Stimulated activated CD4-positive, alpha-beta T cell treated with anti-CD3 and anti-CD28 coated beads, Interleukin-1b, Interleukin-23, amount 100 ng/mL, for 4 hours (primary cell): ENCODE measurements at places on chromosomes 4 and X.

DNA sequence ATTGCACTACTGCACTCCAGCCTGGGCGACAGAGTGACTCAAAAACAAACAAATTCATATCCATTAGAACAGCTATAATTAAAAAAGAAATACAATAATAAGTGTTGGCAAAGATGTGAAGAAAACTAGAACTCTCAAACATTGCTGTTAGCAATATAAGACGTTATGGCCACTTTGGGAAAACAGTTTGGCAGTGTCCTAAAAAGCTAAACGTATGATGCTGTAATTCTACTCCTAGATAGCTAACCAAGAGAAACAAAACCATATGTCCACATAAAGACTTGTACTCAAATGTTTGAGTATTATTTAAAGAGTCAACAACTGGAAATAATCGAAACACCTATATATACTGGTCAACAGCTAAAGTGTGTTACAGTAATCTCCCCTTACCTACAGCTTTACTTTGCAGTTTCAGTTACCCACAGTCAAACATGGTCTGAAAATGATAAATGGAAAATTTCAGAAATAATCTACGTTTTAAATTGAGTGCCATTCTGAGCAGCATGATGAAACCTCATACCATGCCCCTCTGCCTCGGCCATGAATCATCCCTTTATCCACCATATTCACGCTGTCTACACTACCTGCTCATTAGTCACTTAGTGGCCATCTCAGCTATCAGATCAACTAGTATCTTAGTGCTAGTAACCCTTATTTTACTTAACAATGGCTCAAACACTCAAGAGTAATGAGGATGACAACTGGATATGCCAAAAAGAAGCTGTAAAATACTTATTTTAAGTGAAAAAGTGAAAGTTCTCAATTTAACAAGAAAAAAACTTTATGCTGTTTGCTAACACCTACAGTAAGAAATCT is 4.9 kb downstream of the ELF2 start:
- DNase-seq: no peak

- DNase-seq: no peak
Observed at GRCh38 chrX:55039471-55039870, 8.7 kb upstream of the ALAS2 start.

GRCh38 chrX:23435575-23435974 is 100.9 kb downstream of the PTCHD1 start:
- no peak for DNase-seq

GRCh38 chrX:134459683-134460004 is 321 bp upstream of the HPRT1 start:
- DNase-seq: no peak

- DNase-seq: no peak
Observed at GRCh38 chr4:26909369-26909768, 48.7 kb downstream of the STIM2 start.

DNA sequence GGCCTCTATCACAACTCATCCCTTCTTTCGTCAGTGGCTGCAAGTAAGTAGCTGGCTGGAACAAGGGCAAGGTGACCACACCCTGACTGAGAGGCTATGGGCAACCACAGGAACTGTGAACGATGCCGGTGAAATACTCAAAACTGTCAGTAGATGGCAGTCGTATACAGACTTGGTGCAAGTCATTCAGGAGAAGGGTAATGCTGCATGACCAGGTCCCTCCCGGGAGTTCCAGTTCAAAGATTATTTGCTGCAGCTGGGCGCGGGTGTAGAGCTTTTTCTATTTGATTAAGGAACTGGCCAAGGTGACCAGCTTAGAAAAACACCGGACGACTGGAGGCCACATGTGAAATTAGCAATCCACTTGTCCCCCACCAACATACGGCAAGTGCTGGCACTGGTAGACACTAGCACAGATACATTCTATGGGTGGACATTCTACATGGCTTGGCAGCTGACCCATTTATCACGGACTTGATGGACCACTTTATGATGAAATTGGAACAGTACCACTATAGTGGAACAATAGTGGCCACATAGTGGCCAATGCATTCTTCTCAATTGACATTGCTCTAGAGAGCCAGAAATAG is 726.6 kb downstream of the TRAM1L1 start:
- DNase-seq: no peak

- no peak for DNase-seq
Observed at GRCh38 chr4:151766691-151767090, 5.9 kb upstream of the GATB start.

GRCh38 chr4:87565746-87566145 is 36.6 kb upstream of the SPARCL1 start:
- no peak for DNase-seq

GRCh38 chrX:21996872-21997455 is 35.2 kb upstream of the PHEX start:
- no peak for DNase-seq

DNA sequence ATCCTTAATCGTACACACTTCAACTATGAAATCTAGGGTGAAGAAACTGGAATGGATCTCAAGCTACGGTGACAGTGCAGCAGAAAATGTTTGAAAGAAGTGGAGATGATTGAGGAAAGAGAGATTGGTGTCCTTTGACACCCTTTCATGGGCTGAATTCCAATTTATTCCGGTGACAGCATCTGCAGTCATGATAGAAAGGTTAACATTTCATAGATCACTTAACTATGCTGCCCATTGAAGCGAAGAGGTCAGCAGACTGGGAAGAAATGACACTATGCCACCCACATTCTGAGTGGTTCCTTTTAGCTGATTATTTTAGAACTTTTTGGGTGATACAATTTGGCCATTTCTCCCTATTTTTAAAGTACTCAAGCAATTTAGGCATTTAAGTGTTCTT is 82.3 kb downstream of the DNAAF6 start:
- DNase-seq: no peak

DNA sequence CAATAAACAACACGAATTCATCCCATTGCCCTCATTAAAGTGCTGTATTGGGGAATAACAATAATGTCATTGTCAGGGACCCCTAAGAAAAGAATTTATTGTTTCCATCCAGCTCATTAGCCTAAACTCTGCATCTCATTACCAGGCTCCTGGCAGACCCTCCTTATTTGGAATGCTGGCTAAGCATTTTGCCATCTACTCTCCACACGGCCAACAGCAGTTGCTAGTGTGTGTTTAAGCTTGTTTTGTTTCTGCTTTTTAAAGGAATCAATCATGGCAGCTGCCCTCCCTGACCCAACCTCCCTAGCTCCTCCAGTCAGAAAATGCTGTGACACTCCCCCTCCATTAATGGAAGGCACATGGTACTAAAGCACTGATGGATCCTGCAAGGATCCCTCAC is 43.5 kb downstream of the GATB start:
- DNase-seq: no peak

DNA sequence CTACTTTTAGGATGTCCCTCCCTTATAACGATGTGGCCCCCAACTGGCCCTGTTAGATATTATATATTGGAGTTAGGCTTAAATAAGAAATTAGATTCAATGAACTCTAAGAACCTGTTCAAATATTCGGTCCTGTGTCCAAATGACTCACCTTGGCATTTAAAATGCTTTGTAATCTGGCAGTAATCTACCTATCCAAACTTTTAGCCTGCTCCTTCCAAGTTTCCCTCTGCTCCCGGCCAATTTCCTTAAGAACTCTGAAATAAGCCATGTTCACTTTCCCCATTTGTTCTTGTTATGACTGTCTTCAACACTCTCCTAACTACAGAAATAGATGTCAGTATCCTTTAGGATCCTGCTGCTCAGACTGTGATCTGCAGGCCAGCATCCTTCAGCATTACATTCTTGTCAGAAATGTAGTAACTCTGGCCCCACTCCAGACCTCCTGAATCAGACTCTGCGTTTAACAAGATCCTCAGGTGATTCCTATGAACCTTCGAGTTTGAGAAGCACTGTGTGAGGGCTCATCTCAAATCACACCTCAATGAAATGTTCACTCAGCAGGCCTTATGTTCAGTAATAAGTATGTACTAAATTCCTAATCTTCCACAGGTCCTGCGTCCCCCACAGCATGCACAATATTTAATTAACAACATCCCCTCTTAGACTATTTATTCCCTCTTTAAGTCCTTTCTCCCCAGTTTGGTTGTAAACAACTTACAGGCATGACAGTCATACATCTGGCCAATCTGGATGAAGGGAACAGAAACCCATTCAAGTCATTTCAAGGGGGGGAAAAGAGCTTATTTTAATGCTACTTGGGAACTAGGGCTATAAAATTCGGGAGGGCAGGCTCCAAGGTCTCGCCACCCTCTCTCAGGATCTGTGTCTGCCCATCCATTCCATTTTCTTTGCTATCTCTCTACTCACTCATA is 3.0 kb downstream of the ATP8A1 start:
- DNase-seq: no peak

- no peak for DNase-seq
Observed at GRCh38 chr4:146371812-146372211, 149.9 kb downstream of the SLC10A7 start.

- DNase-seq: no peak
Observed at GRCh38 chrX:12245650-12246645, 107.7 kb downstream of the FRMPD4 start.

DNA sequence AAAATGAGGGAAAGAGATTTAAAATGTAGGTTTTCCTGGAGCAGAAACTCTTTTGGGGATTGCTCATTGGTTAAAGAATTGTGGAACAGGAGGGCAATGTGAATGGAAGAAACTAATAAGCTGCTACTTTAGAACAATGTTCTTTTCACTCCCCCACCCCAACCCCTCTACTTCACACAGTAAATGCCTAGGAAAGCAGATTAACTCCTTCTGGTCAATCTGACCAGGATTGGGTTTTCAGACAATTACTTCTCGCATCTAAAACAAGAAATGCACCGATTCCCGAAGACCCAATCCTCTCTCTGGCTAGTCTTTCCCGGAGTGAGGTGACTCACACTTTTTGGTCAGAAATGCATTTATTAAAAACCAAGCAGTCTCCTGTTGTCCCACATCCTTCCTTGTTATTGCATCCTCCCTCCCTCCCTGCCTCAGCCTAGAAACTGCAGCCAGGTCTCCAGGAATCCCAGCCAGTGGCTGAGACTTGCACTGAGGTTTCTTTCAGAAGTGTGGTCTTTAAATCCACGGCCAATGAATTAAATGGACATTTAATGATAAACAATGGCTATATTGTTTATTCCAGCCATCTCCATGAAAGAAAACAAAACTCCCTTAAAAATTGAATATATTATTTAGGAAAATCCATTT is 21.4 kb downstream of the MFAP3L start:
- no peak for DNase-seq

DNA sequence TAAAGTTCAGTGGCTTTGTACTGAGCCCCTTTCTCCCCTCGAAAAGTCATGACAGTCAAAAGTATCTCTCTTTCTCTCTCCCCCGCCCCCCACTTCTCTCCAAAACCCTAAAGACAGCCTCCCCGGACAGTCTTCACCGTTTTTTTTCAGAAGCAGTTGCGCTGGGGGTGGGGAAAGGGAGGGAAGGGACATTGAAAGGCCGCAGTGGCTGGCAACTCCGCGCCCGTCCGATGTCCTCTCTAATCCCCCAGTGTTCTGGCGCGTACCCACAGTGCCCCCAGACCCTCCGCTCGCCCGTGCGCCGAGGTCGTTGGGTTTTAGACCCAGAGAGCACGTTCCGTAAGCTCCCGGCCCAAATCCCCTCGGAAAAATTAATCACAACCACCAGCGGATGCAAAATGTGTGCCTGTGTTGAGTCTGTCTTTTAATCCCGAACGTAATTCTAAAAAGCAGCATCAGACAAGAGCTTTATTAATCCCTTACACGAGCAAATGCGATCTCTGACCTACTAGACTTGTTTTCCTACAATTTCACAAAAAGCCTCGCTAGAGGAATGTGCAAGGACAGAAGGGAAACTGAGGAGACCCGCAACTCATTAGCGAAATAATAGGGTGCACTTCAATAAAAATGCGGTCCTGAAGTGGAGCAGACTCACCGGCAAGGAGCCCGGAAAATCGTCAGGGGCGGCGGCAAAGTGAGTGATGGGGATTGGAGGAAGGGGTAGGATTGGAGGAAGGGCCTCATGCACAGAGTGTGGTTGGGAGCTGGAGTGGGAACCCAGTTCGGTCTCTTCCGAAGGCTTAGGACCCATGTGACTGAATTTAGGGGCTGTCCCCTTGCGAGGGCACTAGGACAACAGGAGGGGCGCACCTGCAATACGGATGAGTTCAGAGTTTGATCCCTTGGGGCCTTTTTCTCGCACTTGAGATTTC is 12.2 kb upstream of the PRDM8 start:
- DNase-seq: no peak

GRCh38 chr4:151460434-151460833 is 51.5 kb downstream of the FHIP1A start:
- DNase-seq: no peak

DNA sequence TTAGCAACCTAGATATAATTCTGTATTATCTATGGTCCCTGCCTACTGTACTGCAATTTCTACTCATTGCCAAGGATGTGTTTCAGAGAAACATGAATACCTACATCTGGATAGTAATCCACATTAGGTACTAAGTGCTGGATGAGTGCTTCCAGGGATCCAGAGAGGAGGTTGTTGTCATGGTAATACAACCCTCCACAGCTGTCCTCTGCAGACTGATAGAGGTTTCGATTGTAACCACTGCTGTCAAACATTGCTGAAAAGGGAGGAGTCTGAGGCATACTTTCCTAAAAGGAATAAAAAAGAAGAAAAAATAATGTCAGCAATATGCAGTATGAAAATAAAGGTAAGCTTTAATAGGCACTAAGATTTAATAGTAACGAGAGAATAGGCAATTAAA is 12.5 kb downstream of the RASGEF1B start:
- DNase-seq: no peak

- DNase-seq: no peak
Observed at GRCh38 chr4:1766106-1767060, 26.7 kb upstream of the FGFR3 start.

DNA sequence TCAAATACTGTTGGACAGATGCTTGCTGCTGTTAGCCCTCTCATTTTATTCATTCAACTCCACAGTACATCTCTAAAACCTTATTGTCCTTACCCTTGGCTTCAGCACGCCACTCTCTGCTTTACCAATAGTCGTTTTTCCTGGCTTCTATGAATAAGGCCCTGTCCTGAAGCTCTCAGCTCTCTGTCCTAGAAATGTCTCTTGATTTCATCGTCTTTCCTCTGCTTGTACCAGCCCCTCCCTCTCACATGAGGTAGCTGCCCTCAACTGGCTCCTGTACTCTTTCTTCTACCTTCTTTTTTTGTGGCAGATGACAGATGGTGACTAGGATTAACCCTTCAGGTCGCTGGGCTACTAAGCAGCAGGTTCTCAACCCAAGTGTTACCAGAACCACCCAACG is 11.4 kb downstream of the ADGRA3 start:
- no peak for DNase-seq

- DNase-seq: no peak
Observed at GRCh38 chrX:135509885-135510284, 10.6 kb upstream of the INTS6L start.

DNA sequence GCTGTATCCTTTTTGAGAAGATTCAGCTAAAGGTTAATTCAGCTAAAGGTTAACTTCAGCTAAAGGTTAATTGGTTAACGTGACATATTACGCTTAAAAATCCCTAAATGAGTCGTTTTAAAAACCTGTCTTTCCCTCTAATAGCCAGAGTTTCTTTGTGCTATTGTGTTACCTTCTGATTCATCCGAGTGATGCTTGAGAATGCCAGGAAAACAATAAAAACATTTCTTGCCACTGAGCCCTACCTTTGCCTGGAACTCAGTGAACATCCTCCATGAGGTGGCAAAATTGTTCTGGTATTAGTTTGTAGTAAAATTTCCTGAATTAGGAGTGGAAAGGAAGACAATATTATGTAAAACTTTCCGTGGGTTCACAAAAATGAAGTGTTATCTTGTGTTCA is 13.7 kb upstream of the TMPRSS11E start:
- DNase-seq: no peak
